ENCODE measurements at places on chromosomes 5 and 9. TPM values are rescaled to one million over a fixed set of nuclear protein-coding genes. Genes with fewer than 3 reads are reported as not detected.
A peak's percentile ranks its signal among the peaks of the same experiment; 100 is the strongest.

- DNase-seq, result peak; percentile 51
Observed at GRCh38 chr5:81778642-81779041, 27.7 kb upstream of the SSBP2 start.

DNA sequence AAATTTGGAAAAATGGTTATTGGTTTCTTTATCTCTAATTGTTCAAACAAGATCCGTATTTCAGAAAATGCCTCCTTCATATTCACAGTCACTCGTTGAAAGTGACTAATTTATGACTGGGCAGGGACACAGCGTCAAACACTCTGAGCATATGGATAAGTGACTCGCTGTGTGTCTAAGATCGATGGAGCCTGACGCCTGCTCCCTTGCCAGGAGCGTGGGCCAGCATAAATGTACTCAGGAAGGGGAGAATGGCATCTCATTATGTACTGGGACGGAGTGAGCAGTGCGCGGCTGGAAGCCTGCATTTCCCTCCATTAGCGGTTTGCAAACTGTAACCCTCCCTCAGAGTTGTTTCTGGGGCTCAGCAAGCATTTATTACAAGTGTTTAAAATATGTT lies 79.8 kb upstream of the CAST start:
- peak; percentile 45 for DNase-seq

The PCDHB3 gene
- 8.0 TPM for total RNA-seq

- no peak for DNase-seq
Observed at GRCh38 chr9:126158588-126159429, 167.8 kb upstream of the MVB12B start.

The PCDHGB1 gene
- 4.9 TPM for total RNA-seq

The C5orf63 gene
- 2.6 TPM for total RNA-seq
